ENCODE measurements at places on chromosomes 2 and 18.
A peak's percentile ranks its signal among the peaks of the same experiment; 100 is the strongest.

DNA sequence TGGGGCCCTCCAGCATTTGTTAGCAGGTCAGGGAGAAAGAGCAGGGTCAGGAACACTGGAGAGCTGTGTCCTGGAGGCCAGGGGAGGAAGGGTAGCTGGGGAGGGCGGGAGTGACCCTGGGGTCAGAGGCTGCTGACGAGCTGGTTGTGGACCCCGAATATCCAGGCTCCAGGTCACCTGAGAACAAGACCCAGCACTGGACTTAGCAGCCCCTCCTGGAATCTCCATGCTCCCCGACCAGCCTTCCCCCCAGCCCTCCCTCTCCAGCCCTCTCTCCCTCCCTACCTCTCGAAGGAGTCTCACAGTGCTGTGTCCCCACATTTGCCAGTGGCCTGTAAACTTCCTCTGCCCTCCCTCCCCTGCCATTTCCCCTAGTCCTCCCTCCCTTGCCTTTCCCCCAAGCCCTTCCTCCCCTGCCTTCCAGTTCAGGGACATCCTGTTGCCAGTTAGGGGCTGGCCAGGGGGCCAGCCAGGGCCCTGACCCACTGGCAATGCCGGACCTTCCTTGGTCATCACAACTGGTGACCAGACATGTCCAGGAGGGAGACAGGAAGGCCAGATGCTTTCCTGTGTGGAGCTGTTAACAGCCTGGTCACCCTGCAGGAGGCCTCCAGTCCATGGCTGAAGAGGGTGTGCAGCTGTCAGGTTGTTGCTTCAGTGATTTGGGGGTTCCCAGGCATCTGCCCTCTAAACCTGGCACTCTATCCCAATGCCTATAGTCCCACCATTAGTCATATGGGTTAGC is 50.0 kb upstream of the FAHD2A start:
- DNase-seq: no peak

- no peak for DNase-seq
Measured at GRCh38 chr2:235394278-235394828, 99.5 kb upstream of the AGAP1 start.

GRCh38 chr2:95024371-95024770 is 1.1 kb upstream of the MAL start:
- no peak for DNase-seq

DNA sequence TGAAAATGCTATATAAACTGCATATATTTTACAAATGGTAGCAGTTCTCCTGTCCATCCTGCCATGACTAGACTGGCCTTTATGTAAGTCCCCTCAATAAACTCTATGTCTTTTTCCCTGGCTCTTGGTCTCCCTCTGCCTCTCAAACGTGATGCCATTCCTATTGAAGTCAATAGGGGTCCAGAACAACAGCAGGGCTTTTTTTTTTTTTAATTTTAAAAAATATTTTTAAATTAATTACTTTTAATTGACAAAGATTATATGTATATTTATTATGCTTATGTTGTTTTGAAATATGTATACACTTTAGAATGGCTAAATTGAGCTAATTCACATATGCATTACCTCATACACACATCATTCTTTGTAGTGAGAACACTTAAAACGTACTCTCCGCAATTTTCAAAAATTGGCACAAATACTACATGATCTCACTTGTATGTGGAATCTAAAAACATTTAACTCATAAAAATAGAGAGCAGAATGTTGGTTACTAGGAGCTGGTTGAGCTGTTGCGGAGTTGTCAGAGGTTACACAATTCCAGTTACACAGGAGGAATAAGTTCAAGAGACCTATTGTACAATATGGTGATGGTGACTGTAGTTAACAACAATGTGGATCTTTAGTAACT is 123.1 kb downstream of the LRRTM4 start:
- DNase-seq: no peak

DNA sequence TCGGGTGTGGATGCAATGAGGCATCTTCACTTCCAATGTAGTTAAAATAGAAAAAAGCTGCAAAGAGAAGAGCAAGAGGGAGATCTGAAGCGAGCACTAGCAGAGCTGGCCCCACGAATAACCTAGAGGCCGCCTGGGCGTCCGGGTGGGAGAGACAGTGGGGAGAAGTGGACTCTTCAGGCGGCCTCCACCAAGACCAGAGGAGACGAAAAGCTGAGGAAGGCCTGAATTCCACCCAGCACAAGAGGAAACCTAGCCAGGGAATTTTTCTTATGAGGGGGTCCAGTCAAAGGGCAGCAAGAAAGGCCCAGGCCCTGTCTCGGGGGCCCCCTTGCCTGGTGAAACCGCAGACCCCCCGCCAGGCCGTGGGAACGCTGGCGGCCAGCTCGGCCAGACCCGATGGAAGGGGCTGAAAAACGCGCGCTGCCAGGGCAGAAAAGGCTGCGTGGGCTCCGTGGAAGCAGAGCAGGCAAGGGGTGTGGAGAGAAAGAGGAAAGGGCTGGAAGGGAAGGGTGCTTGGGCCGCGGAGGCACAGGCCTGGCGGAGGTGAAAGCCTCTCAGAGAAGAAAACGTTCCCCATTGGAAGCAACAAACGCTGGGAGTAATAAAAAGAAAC is 69.2 kb downstream of the KCTD1 start:
- no peak for DNase-seq

DNA sequence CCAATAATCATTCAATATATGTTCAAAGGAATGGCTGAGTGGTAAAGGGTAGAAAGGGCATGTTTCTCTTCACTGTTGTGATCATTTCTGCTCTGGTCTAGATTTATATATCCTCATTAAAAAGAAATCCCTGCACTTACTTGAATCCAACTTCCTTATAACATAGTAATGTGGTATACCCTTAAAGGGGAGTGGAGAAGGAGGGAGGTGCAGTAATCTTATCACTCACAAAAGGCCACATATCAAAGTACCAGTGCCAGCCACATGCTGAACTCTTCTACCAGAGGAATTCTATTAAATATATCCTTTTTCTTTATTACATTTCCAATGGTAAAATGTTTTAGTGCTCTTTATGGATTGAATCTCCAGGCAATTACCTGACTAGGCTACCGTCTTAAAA is 3.3 kb downstream of the KATNAL2 start:
- DNase-seq: no peak

DNA sequence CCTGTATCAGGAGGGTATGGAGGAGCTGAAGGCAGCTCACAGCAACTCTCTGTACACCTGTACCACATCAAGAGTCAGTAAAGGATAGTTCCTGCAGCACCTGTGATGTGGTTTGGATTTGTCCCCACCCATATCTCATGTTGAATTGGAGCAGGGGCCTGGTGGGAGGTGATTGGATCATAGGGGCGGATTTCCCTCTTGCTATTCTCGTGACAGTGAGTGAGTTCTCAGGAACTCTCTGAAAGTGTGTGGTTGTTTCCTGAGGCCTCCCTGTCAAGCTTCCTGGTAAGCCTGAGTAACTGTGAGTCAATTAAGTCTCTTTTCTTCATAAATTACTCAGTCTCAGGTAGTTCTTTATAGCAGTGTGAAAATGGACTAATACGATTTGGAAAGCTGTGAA is 28.9 kb downstream of the OSBPL1A start:
- no peak for DNase-seq

DNA sequence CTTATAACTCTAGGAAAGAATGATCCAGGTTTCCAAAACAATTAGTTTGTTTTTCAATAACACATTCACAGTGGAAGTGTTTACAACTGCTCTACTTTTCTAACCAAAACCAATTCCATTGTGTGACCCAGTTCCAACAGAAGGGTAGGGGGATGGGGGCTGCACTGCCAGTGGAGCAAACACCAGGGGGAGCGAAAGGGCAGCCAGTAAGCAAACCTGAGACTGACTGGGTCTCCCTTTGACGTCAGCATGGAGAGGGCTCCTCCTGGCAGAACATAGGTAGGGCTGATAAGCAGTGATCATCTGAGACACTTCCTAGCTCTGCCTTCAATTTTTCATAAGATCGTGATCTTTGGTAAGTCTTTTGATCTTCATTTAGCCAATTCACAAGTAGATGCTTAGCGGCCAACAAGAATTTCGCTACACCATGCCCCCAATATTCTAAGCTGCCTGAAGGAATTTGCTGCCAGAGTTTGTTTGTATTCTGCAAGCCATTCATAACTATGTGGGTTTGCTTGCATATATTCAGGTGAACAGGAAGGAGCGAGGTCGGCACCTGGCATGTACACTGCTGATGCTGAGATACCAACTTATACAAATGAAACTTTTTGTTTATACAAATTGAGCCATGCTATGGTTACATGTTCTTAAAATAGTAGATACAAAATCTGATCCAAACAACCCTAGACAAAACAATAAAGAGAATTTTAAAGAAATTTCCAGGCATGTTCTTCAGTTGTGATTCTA is 45.9 kb downstream of the ST6GAL2 start:
- no peak for DNase-seq

GRCh38 chr2:153584244-153584643 is 105.7 kb upstream of the RPRM start:
- DNase-seq: no peak

GRCh38 chr18:3262234-3263131 is 550 bp downstream of the MYL12B start:
- no peak for DNase-seq

- no peak for DNase-seq
Measured at GRCh38 chr2:85016446-85016845, 45.5 kb downstream of the KCMF1 start.

GRCh38 chr2:206558492-206558891 is 83.8 kb upstream of the FAM237A start:
- DNase-seq: no peak

- DNase-seq: no peak
Measured at GRCh38 chr18:44701227-44701626, 20.5 kb downstream of the SETBP1 start.

DNA sequence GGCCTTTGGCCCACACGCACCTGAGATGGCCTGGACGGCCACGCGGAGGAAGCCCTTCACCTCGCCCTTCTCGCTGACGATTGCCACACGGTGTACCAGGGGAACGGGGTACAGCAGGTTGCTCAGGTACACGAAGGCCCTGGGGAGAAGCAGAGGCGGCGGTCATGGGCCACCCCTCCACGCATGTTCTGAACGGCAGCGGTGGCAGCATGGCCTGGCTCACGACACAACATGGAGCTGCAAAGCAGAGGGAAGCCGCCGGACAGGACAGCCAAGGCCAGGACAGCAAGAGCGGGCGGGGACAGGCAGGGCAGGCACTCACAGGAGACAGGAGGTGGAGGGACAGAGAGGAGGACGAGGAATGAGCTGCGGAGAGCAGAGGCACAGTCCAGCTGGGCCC is 58.7 kb downstream of the AQP12A start:
- no peak for DNase-seq

- no peak for DNase-seq
Measured at GRCh38 chr18:12254136-12254819, at the start of gene CIDEA. CIDEA (plus strand) TSS chr18:12254361; CDS start chr18:12254384, 23 bp downstream.

- no peak for DNase-seq
Measured at GRCh38 chr18:46060359-46060841, 11.7 kb downstream of the PSTPIP2 start.

DNA sequence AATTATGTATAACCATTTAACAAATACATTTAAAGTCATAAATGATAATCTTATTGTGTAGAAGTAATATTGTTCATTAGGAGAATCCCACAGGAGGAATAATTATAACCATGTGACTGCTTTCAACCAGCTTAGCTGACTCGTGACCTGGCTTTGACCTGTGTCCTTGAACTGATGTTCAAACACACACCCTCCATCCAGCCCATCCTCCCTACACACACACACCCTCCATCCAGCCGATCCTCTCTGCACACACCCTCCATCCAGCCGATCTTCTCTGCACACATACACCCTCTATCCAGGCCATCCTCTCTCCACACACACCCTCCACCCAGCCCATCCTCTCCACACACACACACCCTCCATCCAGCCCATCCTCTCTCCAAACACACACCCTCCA is 83.5 kb downstream of the EIPR1 start:
- DNase-seq: no peak

DNA sequence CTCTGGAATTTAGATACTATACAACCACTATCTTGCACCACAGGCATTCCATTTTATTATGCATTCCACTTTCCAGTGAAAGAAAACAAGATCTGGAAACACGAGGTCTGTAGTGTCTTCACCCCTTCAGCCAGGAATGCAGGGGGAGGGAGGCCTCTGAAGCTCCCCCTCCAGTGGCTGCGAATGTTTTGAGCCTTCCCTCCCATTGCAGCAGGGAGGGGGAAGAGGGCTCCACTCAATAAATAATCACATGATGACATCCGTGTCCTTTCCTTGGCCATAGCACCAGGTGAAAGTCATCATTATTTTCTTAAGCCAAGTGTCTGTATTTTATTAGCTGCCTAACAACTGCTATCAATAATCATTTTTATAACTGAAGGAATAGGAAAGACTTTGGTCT is 38.6 kb downstream of the ALPK2 start:
- no peak for DNase-seq

GRCh38 chr18:55237660-55238059 is 278.4 kb upstream of the CCDC68 start:
- DNase-seq: no peak

GRCh38 chr2:101199251-101199791 is 48.1 kb upstream of the TBC1D8 start:
- DNase-seq: no peak

DNA sequence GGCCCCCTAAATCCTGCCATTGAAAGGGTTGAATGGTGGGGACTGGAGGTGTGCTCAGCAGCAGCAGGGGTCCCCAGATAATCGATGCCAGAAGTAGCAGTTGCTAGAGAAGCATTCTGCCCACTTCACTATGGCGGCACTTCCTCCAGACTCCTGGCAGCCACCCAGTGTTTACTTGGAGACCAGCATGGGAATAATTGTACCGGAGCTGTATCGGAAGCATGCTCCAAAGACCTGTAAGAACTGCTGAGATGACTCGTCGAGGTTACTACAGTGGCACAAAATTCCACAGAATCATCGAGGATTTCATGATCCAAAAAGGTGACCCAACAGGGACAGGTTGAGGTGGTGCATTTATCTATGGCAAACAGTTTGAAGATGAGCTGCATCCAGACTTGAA is 11.0 kb upstream of the GAREM2 start:
- DNase-seq: no peak

DNA sequence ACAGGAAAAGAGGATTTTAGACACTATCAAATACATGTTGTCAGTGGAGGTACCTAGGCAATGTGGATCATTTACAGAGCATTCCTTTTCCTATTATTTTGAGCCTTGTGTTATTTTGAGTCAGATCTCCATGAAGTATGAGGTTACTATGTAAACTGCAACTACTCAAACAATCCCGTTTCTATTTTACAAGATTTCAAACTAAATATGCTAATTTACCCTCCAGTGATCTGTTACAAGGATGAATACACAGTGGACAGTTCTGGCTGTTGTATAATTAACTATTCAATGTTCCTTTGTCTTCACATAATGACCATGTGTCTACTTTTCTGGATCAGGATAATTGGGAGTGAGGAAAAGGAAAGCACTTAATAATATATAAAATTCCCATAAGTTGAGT is 4.6 kb downstream of the HOXD1 start:
- DNase-seq: no peak

- DNase-seq: peak; percentile 23
Measured at GRCh38 chr2:202870431-202871299, 901 bp downstream of the ICA1L start.

GRCh38 chr2:15881120-15881433 is 59.3 kb upstream of the MYCN start:
- DNase-seq: no peak
